Naive B cell (primary cell): ENCODE measurements at places on chromosomes 6 and 20. TPM values are rescaled to one million over a fixed set of nuclear protein-coding genes. Genes with fewer than 3 reads are reported as not detected.

DNA sequence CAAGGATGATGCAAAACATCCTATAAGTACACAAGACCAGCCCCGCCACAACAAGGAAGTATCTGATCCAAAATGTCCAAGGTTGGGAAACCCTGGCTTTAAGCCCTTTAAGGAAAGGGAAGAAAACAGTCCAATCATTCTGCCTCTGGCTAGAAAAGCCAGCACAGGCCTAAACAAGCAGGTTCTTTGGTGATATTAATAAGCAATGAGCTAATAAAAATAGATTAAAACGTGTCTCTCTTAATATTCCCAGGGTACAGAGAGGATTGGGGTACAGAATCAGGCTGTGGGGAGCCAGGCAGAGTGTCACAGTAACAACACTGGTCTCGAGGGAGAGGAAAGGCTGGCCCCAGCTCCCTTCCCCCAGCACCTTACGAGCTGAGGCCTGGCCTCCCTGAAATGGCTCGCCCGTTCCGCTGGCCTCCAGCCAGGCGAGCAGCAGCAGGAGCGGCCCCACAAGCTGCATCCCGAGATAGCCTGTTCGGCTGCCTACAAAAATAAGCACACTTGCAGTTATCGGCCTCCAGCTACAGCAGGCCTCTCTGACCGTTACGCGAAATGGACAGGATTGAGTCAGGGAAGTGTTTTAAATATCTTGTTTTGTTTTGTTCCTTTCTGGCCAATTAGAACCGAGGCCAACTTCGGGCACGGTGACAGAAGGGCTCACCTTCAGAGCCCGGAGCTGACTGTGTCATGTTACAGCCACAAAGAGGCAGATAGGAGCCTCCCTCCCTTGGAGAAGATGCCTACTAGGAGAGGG is 4.0 kb upstream of the ZMYND8 start:
- DNase-seq = no peak

DNA sequence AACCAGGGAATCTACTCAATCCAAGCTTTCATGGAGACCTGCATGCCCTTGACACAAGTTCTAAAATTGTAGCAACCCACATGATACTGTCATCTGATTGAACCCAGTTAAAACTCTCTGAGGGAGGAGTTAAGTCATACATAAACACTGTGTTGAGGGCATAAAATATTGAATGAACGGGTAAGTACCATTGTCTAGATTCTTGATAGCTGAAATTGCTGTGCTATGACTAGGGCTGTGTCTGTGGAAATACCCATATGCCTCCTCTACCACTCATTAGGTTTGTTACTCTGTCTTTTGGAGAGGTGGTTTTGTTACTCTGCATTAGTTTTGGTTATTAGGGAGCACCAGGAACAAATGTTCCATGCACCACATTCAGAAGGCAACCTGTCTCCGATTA is 7.6 kb downstream of the ENPP4 start:
- DNase-seq = no peak

MUCL3 gene
- polyA plus RNA-seq = not detected

- DNase-seq = no peak
Measured at GRCh38 chr20:3067139-3068014, 4.0 kb upstream of the OXT start.

- DNase-seq = no peak
Measured at GRCh38 chr6:100704961-100705360, 176.2 kb downstream of the ASCC3 start.

DNA sequence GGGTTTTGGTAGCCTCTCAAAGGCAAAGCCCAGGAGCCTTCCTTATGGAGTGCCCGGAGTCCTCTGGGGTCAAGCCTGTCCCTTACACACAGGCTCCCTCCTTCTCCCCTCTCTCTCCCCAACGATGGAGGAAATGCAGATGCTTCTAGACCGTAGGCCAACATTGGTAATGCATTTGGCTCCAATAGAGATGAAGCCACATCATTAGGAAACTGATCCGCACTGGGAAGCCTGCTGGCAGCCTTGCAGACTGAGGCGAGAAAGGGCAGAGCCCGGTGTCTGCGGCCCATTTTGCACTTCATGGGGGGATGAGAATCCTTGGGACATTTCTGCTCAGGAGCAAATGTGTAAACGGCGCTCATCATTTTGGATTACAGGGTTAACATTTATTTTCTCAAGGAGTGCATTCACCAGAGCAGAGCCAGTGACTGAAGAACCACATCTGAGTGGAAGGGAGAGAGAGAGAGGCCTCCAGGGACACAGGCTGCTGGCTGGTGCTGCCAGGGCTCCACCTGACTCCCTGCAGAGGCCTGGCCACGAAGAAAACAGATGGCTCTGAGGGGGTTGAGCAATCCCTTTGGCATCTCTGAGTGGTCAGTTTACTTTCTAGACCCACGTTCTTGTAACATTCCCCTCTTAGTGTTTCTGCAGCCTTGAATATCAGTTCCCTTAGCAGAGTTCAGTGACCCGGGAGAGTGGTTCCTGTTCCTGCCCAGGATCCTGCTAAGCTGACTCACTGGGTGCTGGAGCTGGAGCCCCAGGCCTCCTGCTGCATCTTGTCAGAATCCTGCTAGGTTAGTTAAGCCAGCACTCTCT is 4.4 kb upstream of the CST3 start:
- DNase-seq = no peak

- DNase-seq = no peak
Measured at GRCh38 chr6:111687652-111688051, 82.0 kb upstream of the TRAF3IP2 start.

DNA sequence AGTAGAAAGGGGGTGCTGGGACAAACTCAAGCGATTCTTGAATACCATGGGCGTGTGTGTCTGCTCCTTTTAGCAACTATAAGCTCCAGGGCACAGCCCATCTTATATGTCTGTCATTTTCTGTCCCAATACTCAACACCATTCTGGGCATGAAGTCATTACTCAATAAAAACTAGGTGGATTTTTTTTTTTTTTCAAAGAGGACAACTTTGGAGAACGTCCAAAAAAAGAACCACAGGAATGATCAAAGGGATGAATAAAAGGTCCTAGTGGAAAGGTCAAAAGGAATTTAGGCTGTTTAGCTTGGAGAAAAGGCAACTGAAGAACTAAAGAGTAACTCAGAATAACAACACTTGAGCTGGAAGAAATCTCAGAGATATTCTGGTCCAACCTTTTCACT is 24.4 kb downstream of the UQCC1 start:
- no peak for DNase-seq

SHLD1 gene
- 29.4 TPM for polyA plus RNA-seq
